ENCODE measurements at places on chromosomes 2 and 18.

DNA sequence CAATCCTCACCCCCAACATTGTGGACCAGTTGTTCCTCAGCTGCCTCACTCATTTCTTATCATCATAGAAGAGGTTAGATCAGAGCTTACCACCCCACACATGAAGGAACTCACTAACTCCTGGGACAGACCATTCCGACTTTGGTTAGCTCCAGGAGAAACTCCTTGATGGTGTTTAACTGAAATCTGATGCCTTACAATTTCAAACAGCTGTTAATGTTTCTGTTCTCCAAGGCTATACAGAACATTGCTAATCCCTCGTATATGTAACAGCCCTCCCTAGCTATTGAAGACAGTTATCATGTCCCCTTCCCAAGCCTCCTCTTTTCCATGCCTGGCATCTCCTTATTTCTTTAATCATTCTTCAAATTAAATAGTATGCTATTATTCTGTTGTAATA, 14.8 kb downstream of the ERBB4 start:
- DNase-seq: no peak

- no peak for DNase-seq
Observed at GRCh38 chr2:2646433-2647051, 315.5 kb upstream of the MYT1L start.

DNA sequence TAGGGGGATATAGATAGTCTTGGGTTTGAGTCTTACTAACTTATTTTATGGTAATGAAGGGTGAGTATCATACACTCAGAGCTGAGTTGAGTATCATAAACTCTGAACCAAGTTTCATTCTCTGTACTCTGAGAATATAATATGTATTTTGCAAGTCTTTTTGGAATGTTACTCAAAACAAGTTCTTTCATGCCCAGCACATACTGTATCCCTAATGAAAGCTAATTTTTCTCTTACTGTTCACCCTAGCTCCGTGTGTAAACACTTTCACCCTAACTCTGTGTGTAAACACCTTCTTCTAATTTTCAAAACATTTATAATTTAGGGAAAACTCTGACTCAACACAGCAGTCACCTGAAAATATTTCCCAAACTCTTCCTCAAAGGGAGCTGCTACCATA, 29.7 kb upstream of the CHST9 start:
- no peak for DNase-seq

GRCh38 chr2:108983061-108983460, 6.0 kb downstream of the EDAR start:
- DNase-seq: no peak

GRCh38 chr2:233793465-233794127, 15.5 kb downstream of the MROH2A start:
- no peak for DNase-seq

DNA sequence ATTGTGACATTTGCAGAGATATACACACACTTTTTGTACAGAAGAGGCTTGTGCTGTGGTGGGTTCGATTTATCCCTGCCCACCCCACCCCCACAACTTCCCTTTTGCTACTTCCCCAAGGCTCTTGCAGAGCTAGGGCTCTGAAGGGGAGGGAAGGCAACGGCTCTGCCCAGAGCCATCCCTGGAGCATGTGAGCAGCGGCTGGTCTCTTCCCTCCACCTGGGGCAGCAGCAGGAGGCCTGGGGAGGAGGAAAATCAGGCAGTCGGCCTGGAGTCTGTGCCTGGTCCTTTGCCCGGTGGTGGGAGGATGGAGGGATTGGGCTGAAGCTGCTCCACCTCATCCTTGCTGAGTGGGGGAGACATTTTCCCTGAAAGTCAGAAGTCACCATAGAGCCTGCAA, 40.0 kb downstream of the STEAP3 start:
- DNase-seq: no peak

GRCh38 chr2:188196343-188197008, 95.2 kb upstream of the GULP1 start:
- DNase-seq: no peak

GRCh38 chr18:60247103-60247502, 125.5 kb downstream of the MC4R start:
- no peak for DNase-seq

GRCh38 chr2:170218931-170219330, 41.0 kb downstream of the MYO3B start:
- DNase-seq: no peak

GRCh38 chr2:58950795-58951462, 709.8 kb upstream of the FANCL start:
- DNase-seq: no peak

DNA sequence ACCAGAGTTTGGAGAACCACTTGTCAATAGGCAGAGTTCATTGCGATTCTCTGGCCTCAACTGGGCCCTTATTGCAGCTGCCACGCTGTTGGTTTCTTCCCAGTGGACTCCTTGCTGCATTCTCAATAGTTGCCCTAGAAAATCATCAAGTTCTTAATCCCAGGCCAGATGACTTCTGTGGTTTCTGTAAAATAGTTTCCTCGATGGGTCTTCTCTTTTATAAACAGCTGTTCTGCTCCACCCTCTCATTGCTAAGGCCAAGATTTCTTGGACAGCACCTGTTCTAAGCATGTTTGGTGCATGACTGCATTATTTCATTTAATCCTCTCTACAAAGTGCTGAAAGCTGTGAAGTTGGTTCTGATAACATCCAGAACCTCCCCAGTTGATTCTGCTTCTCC, 131.0 kb downstream of the BCL2L11 start:
- no peak for DNase-seq

- no peak for DNase-seq
Observed at GRCh38 chr2:220913384-220913783, 658.7 kb downstream of the EPHA4 start.

DNA sequence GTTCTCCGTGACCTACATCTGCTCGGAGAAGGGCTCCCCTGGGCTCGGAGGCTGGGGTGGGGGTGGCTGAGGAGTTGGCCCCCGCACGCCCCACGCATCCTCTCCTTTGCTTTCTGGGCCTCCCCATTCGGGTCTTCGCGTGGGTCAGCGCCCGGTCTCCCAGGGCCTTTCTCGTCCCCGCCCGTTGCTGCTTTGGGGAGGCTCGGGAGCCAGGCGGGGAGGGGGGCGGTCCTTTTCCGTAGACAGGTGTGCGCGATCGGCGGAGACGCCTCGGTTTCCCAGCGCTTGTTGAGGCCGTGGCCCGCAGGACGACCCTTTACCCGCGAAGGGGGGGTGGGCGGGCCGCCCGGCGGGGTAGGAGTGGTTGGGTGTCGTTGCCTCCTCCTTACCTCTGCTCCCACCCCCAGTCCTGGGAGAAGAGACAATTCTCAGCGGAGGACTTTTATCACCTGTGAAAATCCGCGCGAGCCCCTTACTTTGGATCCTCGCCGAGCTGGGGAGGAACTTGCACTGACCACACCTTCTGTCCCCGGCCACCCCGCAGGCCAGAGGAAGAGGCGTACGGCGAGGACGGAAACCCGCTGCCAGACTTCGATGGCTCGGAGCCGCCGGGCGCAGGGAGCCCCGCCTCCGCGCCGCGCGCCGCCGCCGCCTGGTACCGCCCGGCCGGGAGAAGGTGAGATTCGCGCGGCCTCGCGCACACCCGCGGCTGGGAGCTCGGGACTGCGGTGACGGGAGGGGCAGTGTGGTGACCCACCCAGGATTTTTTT, 2.6 kb downstream of the ADCYAP1 start:
- DNase-seq: no peak

GRCh38 chr2:80238692-80239469, 65.7 kb downstream of the LRRTM1 start:
- DNase-seq: no peak

- no peak for DNase-seq
Observed at GRCh38 chr2:211879323-211879722, 659.3 kb downstream of the ERBB4 start.

DNA sequence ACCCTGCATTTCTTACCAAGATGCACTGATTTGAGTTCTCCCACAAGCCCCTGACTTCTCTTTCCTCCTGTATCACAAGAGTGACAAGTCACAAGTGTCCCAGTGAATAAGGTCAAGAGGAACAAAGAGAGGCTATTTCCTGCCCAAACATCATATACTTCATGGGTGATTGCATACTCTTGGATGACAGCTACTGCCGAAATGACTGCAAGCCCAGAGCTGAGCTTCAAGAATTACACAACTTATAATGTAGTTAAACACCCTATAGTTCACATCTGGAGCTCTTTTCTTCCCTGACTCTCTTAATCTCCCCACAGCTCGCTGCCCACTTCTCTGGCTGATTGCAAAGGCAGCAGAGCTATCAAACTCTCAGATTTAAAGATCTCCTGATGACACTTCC, 289.7 kb upstream of the PARD3B start:
- DNase-seq: no peak

DNA sequence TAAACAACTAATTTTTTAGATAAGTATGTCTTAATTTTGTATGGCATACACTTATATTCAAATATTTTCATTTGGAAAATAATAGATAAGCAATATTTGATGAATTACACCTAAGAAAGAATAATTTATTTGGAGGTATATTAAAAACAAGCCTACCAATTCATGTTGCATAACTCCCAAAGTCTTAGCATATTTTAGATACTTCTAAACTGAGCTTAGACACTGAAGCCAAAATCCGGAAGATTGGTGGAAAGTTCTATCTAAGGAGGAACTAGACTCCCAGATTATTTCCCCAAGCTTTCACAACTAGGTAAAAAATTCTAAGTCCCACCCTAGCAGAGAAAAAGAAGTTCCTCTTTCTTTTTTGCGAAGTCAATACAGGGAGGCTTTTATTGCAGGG, 221.0 kb upstream of the MMADHC start:
- DNase-seq: no peak

GRCh38 chr2:146913476-146913875, 931.4 kb upstream of the ACVR2A start:
- no peak for DNase-seq

DNA sequence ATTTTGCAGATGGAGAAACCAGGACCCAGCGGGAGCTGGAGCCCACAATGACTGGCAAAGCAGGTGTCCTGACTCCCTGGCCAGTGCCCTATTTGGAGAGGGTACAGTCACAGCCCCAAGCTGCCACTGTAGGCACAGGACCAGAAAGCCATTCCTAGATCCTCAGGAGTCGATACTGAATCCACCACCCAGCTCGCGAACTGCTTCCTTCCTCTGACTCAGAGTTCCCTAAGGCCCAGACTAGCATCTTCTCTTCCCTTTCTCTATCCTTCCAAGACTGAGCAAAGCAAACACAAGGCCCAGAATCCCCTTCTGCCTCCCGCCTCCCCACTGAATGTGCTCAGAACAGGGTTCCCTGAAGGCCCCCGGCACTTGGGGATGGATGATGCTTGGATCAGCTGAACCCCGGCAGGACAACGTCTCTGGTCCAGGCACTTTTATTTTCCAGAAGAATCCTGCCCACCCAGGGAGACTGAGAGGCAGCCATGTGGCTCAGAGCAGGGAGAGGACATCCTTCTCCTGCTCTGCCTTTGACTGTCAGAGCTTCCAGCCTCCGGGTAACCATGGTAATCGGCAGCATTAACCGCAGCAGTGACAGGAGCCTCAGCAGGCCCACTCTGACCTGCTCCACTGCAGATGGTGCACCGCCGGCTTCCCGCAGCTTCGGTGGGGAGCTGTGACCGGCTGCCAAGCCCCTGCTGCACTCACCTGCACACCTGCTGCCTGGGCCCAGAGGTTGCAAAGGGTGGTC, 34.8 kb upstream of the KLHL29 start:
- DNase-seq: no peak

GRCh38 chr2:210442457-210442856, 34.1 kb downstream of the LANCL1 start:
- no peak for DNase-seq

DNA sequence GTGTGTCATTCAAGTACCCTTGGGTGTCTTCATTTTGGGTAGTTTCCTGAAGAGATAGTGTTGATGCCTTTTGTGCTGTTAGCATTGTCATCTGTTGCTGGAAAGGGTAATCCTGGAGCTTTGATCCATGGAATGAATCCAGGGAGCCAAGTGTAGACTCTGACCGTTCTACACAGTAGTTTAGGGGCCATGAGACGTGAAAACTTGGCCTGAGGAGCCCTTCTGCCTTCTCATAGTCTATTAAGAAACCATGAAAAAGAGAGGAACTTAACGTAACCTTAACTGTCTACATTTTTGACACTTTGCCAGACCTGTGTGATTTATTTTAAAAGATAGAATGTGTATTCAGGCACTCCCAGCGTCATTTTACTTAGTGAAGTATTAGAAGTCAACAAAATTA, 194.0 kb downstream of the BABAM2 start:
- DNase-seq: no peak

All from esophagus squamous epithelium (tissue), 5 donors.